ENCODE measurements at places on chromosomes 3 and 15.

GRCh38 chr3:94416768-94417167 lies 353.9 kb downstream of the NSUN3 start:
- DNase-seq = no peak

DNA sequence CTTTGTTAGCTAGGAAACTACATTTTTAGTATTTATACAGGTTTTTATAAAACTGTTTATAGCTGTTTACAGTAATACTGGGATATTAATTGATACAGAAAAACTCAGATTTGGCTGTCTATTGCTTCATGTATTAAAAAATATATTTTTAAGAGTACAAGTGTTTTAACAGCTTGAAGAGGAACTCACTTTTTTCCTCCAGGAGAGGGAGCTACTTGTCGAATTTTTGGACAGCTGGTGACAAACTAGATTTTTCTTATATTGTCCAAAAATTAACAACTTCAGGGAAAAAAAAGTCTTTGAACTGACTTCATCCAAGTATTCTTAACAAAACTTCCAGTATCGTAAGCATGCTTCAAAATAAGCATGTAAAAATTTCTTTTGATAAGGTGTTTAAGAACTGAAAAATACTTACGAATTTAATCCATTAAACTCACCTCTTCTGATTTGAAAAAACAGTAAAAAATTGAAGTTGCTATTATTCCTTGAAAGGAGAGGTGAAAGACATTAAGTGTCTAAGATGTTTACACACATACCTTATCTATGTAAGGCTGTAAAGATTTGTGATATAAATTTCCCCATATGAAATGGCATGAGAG lies 4.0 kb downstream of the DIPK2A start:
- no peak for DNase-seq

DNA sequence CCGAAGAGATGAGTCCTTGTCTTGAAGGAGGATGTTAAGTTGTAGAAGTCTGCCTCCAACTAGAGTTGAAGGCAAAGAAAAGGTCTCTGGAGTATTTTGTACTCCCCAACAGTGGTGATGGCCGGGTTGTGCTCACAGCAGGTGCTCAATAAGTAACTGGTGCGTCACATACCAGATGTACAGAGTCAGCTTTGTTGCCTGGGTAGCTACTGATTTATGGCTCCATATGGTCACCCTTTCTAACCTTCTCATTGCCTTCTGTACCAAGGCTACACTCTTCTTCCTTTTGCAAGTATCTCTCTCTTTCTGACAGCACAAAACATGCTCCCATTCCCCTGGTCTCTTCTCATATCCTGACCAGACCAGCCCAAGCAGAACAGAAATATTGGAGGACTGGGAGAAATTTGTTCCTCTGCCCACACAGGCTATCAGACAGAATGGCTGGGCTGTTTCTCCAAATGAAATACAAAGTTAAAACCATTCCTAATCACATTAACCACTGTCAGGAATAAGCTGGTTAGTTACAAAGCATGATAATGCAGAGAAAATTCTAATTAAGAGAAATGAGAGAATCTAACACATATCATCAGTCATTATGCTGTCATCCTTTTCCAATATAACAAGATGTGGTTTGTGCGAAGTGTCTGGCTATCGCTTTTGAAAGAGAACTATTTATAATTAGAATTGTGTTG lies 150.1 kb upstream of the LRRN1 start:
- DNase-seq = no peak

DNA sequence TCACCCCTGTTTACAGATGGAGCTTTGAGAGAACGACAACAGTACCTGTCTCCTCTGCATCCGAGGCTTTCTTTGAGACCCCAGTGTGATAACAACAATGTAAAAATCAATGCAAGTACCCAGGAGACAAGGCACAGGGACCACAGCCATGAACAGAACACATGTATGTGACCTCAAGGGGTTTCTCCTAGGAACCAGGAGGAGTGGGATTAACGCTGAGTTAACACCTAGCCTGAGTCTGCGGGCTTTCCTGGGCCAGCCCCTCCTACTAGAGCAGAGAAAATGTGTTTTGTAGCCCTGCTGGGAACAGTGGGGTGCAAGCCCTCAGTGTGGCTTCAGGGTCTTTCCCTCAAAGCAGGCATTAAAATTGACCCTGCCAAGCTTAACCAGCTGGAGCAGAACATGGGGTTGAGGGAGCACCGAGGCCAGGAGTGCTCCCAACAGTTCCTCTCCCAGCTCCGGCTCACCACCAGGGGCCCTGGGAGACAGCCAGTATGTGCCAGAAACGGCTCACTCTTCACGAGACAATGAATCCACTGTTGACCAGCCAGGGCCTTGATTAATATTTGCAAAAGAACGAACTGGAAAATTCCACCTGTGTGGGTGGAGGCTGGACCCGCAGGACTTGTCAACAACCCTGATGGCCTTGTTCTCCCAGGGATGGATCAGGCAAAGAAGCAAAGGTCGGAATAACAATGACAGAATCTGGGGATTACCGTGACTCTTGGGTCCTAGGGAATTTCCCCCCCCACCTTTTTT lies 3.6 kb downstream of the CHDH start:
- no peak for DNase-seq

GRCh38 chr15:101660005-101660404 lies 7.8 kb upstream of the TM2D3 start:
- DNase-seq = no peak

DNA sequence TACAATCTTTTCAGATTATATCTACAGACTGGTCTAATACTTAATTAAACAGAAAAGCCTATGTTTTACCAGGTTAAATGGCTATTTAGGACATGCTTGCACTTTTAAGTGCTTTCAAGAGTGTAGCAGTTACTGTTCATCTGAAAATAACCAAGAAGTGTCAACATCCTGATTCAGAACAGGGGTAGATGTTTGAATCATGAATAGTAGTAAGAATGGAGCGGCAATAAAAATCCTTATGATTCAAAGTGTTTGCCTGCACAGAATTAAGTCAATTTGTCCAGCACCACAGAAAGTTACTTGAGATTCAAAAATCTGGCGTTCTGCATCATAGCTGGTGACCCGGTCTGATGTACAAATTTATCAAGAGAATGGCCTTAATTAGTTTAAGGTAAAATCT lies 48.3 kb downstream of the GREM1 start:
- DNase-seq = no peak

- DNase-seq = no peak
Measured at GRCh38 chr3:58840949-58841348, 174.4 kb upstream of the FAM3D start.

GRCh38 chr3:177459401-177459800 lies 262.1 kb upstream of the TBL1XR1 start:
- no peak for DNase-seq

GRCh38 chr15:63049783-63050371 lies 7.3 kb downstream of the TPM1 start:
- DNase-seq = no peak

DNA sequence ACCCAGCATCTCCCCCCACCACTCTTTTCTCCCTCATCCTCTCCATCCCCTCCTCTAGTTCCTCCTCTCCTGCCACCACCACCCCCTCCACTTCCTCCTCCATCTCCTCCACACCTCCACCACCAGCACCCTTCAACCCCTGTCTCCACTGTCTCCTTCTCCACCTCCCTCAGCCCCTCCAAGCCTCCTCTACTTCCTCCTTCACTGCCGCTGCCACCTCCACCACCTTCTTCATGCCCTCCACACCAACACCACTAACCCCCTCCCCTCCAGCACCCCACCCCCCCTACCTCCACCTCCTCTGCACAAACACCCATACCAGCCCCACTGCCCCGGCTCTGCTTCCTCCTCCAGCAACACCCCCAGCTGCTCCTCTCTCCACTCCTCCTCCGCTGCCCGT lies 88.0 kb downstream of the HES1 start:
- no peak for DNase-seq

- DNase-seq = peak; percentile 90
Measured at GRCh38 chr3:149299938-149300801, 33.3 kb downstream of the TM4SF18 start.

DNA sequence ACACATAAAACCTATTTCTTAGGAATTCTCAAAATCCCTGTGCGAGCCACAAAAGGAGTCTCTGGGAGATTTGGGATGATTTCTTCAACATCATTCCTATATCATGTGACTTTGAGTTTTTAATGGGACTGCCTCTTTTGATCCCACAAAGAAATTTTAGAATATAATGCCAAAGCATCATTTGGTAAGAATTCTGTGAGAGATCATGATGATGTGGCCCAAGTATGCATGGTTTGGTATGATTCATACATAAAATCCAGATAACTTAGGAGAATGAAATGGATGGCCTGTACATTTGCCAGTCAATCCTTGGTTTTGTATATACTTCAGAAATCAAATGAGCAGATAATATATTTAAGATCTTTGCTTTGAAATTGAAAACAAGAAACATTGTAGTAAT lies 61.3 kb downstream of the UBE2E2 start:
- DNase-seq = no peak
